ENCODE measurements at places on chromosomes 1 and 21. TPM values are rescaled to one million over a fixed set of nuclear protein-coding genes. Genes with fewer than 3 reads are reported as not detected.
A peak's percentile ranks its signal among the peaks of the same experiment; 100 is the strongest.

DNA sequence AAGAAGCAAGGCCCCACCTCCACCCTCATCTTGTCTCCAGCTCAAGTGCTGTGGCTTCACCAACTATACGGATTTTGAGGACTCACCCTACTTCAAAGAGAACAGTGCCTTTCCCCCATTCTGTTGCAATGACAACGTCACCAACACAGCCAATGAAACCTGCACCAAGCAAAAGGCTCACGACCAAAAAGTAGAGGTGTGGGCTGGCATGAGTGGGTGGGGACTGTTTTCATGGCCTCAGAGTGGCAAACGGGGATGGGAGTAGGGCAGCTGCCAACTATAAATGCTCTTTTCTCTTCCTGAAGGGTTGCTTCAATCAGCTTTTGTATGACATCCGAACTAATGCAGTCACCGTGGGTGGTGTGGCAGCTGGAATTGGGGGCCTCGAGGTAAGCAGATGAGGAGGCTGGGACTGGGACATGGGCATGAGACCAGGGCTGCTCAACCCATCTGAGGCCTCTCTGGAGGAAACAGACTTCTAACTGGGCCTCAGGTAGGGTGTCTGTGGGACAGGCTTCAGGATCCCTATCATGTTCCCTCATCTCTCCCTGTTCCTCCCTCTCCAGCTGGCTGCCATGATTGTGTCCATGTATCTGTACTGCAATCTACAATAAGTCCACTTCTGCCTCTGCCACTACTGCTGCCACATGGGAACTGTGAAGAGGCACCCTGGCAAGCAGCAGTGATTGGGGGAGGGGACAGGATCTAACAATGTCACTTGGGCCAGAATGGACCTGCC is 8.8 kb upstream of the P3R3URF start:
- no peak for DNase-seq

The UTS2 gene
- total RNA-seq: not detected

- no peak for DNase-seq
Measured at GRCh38 chr21:34340061-34340460, 23.7 kb upstream of the KCNE2 start.

The VANGL1 gene
- 7.1 TPM for total RNA-seq

DNA sequence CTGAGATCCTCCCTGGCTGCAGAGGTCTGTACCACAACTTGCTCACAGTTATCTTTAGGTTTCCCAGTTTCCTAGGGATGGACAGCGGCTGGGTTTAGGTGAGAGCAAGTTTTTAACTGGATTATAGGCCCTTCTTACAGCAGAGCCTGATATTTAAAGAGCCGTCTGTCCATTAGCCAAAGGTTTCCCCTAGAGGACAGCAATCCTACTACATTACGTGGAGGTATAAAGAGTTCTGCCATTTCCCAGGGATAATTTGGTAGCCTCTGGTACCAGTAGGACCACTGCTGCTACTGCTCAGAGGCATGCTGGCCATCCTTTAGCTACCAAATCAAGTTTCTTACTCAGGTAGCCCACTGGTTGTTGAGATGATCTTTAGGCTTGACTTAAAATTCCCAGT is 21.9 kb upstream of the FCGR2A start:
- DNase-seq: no peak

- no peak for DNase-seq
Measured at GRCh38 chr21:40689217-40689616, 157.7 kb downstream of the DSCAM start.

GRCh38 chr1:212981025-212981495 is 30.7 kb downstream of the VASH2 start:
- DNase-seq: no peak

- no peak for DNase-seq
Measured at GRCh38 chr1:226046240-226046639, 16.3 kb upstream of the H3-3A start.

The GRHL3 gene
- not detected for total RNA-seq

The SLAMF7 gene
- total RNA-seq: 0.06 TPM

DNA sequence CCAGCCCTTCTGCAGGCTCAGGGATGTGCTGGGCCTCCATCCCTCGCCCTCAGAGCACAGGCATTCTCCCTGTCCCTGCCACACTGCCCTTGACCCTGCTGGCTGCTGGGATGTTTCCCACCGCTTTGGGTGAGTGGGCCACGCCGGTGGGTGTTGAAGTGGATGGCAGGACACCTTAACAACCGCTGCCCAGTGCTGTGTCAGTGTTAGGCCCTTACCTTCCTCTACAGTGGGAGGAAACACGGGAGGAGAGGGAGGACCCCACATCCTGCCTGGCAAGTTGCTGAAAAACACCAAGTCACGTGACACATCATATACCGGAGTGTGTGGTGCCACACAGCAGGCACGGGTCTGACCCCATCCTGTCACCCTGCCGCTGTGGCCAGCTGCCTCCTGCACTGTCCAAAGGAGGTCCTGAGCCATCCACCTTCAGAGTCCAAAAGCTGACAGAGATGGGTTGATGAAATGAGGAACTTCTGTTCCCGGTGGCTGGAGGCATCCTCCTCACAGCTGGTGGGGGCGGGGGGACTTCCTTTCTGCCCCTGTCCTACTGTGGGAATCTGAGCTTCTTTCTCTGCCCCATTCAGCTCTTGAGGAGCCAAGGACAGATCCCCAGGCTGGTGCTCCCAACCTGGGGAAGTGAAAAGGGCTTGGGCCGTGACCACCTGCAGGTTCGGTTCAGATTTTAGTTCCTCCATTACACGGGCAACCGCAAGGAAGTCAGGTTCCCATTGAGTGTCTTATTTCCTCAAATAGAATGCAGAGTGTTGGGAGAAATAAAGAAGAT is 3.2 kb upstream of the THEMIS2 start:
- no peak for DNase-seq

DNA sequence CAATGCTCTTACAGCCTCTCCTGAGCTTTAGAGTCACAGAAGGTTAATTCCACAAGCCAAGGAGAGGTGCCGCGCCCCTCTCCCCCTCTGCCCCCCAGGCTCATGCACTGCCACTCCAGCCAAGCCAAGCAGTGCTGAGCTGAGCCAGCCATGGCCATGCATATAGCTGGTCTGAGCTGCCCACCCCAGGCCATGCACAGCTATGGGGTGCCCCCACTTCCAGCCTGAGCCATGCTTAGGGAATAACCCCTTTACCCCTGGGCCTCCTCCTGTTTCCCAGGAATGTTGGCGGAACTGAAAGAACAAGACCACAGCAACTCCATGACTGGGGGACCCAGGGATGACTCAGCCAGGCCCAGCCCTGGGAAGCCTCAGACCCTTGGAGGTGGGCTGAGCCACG is 34.0 kb upstream of the MAGOH start:
- no peak for DNase-seq

DNA sequence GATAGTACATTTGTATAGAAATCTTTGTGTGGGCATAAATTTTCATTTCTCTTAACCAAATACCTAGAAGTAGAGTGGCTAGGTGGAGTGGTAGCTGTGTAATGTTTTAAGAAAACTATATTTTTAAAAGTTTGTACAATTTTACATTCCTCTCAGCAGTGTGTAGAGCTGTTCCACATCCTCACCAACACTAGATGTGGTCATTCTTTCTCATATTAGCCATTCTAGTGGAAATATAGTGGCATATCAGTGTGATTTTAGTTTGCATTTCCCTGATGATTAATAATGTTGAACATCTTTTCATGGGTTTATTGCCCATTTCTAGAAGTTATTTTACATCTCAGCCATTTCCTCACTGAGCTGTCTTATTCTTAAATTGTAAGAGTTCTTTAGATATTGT is 65.5 kb downstream of the ITSN1 start:
- no peak for DNase-seq

DNA sequence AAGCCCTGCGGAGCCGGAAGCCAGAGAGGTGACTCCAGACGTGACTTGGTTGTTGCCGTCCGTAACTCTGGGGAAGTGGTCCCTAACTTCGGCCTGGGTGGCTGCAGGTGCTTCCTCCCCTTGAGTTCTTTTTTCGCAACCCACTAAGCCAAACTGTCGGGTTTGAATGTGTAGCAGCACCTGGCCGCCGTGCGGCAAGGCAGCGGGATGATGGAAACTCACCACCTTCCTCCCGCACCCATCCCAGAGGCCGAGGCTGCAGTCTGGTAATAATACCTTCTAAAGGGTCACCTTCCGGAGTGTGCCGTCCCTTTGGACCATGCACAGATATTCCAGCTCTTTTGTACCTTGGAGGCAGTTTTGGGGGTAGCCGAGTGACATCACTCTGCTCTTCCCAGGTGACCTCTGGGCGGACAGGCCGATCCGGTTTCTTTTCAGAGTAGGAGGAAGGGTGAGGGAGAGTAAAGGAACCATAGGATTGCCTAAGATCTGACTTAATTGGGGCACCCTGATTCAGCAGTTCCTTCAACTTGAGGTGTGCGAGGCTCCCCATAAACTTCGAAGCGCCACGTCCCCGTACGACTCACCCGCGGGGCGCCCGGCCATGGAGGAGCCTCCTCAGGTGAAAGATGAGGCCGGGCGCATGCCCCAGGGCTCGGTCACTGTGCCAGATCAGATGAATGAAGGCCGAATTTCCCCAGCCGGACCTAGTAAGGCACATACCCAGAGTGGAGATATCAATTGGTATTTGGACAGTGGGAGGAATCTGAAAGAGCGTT is 1.0 kb downstream of the KCNK1 start:
- no peak for DNase-seq

DNA sequence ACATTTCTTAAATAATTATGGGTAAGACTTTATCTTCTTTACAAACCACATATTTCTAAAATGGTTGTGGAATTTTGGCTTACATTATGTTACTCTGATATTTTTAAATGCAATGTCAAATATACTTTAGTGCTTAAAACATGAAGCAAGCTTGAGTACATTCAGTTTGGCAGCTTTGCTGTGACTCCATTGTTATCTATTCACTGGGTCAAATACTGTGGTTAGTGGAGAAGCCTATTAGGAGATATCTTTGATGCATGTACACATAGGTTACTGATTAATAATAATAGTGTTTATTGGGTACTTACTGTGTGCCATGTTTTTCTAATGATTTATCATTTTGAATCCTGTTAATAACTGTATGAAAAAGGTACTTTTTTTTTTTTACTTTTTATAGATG is 520.4 kb upstream of the B3GALT2 start:
- DNase-seq: no peak

DNA sequence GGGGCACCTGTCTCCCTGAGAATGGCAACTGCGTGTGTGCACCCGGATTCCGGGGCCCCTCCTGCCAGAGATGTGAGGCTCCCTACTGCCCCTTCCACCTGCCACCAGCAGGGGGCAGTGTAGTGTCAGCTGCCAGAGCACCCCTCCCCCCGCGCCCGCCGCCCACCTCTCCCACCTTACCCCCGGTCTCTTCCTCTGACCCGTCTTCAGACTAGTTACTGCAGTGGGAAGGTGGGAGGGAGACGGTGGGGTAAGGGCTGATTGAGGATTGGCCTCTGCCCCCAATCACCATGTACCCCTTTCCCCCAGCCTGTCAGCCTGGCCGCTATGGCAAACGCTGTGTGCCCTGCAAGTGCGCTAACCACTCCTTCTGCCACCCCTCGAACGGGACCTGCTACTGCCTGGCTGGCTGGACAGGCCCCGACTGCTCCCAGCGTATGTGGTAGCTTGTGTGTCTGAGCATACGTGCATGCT is 10.1 kb upstream of the LRRC71 start:
- DNase-seq: no peak

DNA sequence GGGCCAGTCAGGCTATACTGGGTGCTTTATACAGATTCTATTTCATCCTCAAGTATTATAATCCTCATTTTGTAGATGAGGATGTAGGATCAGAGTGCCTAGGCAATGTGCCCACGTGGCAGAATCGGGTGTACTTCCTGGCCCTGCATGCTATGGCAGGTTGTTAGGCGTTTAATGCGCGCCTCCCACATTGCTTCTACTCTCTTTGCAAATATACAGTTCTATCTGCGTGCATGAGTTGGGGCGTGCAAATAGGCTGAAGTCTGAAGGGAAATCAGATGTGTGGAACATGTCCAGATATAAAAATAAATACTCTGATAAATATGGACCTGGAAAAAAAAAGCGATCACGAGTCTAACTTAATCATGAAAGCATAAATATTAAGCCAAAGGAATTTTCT is 194.7 kb upstream of the FMN2 start:
- DNase-seq: peak; percentile 77

DNA sequence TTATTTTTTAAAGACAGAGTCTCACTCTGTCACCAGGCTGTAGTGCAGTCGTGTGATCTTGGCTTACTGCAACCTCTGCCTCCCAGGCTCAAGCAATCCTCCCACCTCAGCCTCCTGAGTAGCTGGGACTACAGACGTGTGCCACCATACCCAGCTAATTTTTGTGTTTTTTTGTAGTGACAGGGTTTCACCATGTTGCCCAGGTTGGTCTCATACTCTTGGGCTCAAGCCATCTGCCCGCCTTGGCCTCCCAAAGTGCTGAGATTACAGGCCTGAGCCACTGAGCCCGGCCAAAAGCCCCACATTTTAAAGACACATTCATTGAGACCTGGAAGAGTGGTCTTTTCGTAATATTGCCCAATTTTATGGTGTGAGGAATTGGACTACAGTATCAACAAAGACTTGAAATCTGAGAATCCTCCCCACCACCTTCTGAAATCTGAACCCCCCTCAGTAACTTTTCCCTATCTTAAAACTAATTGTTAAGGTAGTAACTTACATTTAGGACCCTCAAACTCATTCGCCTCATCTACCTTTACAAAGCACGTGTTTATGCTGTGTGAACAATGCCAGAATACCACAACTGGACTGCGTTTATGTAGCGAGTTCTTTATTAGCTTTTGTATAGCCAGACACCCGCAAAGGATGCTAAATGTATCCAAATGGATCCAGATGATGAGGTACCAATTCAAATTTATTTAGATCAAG is 2.7 kb downstream of the ERRFI1 start:
- DNase-seq: no peak

- no peak for DNase-seq
Measured at GRCh38 chr1:168623003-168623828, 46.8 kb downstream of the XCL1 start.

DNA sequence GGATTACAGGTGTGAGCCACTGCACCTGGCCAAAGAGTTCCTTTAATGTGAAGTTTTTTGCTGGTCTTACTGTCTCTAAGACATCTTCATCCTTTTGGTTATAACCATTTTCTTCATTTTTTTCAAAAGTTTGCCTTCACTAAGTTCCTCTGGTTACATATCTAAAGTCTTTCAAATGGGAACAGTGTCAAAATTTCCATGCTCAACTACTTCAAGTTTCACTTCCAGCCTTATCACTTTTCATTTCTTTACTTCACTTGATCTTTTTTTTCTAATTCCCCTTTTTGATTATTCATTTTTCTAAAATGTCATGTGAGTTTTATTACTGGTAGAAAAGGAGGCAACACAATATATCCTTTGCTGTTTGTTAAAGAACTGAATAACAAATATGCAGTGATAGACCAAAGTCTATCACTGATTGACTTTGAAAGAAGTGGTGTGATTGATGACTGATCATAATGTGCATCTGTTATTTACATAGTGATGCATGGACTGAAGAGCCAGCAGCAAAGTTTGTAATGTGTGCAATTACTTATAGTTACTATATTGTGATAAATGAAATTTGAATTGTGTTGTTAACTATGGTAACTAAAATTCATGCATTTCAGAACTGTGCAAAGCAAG is 16.0 kb upstream of the ZFYVE9 start:
- DNase-seq: no peak

GRCh38 chr1:71930511-71930910 is 351.8 kb downstream of the NEGR1 start:
- no peak for DNase-seq

- DNase-seq: no peak
Measured at GRCh38 chr1:225657462-225657989, 4.6 kb upstream of the ENAH start.

- DNase-seq: no peak
Measured at GRCh38 chr1:162854245-162854882, 6.6 kb downstream of the CCDC190 start.
